ENCODE measurements at places on chromosomes 7 and 10.

DNA sequence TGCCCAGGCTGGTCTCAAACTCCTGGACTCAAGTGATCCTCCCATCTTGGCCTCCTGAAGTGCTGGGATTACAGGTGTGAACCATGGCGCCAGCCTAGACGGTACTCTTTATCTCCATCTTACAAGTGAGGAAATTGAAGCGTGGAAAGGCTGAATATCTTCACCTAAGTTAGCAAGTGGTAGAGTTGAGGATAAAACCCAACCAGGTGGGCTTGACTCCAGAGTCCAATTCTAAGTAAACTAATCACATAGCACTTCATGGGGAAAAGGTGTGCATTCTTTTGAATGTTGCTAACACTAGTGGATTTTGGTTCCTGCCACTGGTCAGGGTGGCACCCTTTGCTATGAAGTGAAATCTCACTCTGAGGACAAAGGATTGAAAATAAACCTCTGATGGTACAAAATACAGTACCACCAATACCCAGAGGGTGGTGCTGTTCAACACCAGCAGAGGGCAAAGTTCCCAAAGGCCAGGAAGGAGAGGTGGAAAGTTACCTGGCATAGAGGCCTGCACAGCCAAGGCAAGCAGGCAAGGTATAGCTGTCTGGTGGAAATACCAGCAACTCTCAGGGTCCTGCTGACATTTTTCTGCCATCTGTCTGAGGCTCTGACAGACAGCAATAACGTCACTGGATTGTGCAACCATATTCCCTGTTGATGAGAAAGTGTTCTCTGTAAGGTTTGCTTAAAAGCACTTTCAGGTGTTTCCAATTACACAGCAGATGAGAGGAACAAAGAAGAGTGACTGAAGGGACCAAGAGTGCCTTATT, 17.6 kb downstream of the ZDHHC16 start:
- DNase-seq, result peak; percentile 78

DNA sequence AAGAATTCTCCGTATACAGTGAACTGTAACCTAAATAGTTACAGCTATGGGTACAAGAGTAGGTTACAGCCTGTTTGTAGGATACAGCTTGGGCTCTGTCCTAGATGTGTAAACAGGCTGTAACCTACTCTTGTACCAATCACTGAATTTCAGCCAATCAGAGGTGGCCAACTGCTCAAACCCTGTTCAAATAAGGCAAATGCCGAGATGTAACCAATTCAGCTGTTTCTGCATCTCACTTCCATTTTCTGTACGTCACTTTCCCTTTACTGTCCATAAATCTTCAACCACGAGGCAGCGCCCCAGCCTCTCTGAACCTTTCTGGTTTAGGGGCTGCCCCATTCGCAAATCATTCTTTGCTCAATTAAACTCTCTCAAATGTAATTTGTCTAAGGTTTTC, 8.3 kb upstream of the MMP21 start:
- DNase-seq, result no peak

GRCh38 chr10:58980826-58981415, 195.5 kb upstream of the PHYHIPL start:
- DNase-seq, result no peak

GRCh38 chr10:47283101-47283630, 16.8 kb upstream of the GDF10 start:
- DNase-seq, result no peak

DNA sequence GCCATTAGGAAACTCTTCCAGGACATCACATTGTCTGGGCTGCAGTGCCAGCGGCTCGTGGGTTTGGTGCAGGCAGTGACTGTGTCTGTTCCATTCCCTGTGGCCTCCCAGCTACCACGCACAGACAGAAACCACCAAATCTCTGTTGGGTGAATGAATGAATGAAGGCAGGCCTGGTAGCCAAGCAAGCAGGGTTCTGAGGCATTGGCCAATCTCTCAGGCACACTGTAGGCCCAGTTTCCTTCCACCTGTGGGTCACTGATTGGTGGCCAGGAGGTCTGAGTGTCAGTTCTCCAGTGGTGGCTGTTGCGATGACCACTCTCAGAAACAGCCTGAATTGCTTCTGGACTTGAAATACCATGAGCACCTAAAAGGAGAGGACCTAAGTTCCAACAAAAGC, 59.4 kb upstream of the CTBP2 start:
- no peak for DNase-seq

DNA sequence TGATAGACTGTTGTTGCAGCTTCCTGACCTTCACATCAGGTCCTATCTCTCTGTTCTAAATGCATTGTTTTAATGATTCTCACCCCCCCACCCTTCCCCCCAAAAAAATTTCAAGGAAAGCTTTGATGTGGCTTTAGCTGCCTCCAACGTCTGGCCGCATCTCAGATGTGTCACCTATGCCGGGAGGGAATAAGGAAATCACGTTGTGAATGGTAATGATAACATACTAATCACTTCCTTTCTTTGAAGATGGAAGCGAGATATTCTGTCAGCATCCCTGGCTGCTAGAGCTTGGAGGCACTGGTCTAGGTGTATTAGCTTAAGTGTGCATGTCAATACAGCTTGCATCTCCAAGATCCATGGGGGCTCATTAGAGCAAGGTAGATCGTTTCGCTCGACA, 89.6 kb downstream of the VTI1A start:
- no peak for DNase-seq

DNA sequence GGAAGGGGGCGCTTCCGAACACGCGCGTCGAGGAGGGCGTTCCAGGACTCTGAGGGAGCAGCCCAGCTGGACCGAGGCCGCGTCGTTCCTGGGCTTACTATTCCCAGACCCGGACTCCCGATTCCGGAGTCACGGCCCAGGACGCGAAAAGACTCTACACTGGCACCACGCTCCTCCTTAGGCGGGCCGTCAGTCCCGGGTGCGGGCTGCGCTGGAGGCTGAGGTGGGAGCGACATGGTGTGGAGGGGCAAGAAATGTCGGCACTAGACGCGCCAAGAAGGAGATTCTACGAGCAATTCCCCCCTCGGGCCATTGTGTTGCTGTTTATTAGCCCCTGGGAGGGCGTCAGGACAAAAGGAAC, 584 bp upstream of the RUNDC3B start:
- peak; percentile 23 for DNase-seq

DNA sequence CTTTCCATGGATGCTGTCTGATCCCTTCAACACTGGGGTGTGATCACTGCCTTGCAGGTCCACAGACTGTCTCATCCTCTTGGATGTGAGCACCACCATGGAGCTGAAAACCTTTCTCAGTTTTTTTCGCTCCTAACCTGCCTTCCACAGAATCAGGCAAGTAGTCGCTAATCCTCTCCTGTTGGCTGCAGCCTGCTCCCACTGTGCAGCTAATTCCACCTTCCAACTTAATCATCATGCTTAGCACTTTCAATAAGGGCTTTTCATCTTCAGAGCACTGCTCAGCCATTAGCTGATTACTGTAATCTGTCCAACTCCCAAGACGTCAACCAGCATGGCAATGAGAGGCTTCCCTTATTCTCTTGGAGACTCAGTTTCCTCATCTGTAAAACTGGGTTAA, 15.1 kb upstream of the CDH23 start:
- no peak for DNase-seq

GRCh38 chr7:135756191-135756590, 7.6 kb upstream of the FAM180A start:
- DNase-seq, result no peak

- no peak for DNase-seq
These were observed 19.7 kb downstream of the AQP1 start for GRCh38 chr7:30931161-30931928.

- DNase-seq, result no peak
These were observed 5.8 kb upstream of the METTL27 start for GRCh38 chr7:73847941-73848723.

GRCh38 chr10:3848775-3849635, 64.0 kb upstream of the KLF6 start:
- DNase-seq, result no peak

Measured in HEK293T (cell line).